G401 (cell line): ENCODE measurements at places on chromosomes 6 and 20. TPM values are rescaled to one million over a fixed set of nuclear protein-coding genes. Genes with fewer than 3 reads are reported as not detected.

Gene CDH22
- total RNA-seq: not detected in 2 replicates

- peak; percentile 13 for DNase-seq
Measured at GRCh38 chr6:138818496-138819194, 22.8 kb downstream of the ECT2L start.

- DNase-seq: no peak
Measured at GRCh38 chr20:56483970-56484369, 15.5 kb downstream of the RTF2 start.

GRCh38 chr6:134123666-134124208, 71.3 kb upstream of the SLC2A12 start:
- peak; percentile 56 for DNase-seq

Gene NRM
- 2.6 and 8.8 TPM in 2 replicates for total RNA-seq

DNA sequence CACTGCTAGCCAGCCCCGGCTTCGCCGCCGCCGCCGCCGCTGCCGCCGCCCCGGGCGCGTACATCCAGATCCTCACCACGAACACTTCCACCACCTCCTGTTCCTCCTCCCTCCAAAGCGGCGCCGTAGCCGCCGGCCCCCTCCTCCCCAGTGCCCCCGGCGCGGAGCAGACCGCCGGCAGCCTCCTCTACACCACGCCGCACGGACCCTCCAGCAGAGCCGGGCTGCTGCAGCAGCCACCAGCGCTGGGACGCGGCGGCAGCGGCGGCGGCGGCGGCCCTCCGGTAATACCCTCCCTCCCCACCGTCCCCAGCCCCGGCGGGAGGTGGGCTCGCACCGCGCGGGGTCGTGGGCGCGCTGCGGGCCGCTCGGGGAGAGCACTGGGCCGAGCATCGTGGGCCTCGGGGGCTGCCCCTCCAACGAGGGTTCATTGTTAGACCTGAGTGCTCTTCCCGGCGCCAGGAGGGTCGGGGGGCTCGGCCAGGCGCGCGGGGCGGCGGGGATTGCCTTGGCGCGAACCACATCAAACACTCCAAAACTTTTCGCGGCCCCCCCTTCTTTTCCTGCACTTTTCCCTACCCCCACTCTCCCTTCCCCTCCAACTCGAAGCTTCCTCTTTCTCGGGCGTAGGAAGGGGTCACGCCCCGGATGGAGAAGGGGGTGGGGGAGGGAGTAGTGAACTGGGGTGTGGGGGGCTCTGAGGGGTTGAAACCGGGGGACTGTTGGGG, 827 bp downstream of the E2F3 start:
- DNase-seq: no peak

DNA sequence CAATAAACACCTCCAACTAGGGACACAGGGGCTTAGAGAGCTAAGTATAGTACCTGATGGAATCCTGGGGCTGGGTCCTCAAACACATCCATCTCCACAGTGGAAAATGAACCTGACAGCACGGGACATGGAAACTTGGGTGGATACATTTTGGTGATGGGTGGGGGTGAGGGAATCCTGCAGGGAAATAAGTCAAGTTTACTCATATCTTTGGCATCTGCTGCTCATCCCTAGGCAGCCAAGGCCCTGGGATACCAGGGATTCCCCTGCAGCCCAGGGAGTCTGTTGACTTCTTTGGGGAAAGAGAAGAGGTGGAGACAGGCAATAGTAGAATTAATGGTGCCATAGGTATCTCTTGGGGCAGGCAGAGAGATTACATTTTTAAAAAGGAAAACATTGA, 6.6 kb downstream of the APOBEC2 start:
- no peak for DNase-seq

DNA sequence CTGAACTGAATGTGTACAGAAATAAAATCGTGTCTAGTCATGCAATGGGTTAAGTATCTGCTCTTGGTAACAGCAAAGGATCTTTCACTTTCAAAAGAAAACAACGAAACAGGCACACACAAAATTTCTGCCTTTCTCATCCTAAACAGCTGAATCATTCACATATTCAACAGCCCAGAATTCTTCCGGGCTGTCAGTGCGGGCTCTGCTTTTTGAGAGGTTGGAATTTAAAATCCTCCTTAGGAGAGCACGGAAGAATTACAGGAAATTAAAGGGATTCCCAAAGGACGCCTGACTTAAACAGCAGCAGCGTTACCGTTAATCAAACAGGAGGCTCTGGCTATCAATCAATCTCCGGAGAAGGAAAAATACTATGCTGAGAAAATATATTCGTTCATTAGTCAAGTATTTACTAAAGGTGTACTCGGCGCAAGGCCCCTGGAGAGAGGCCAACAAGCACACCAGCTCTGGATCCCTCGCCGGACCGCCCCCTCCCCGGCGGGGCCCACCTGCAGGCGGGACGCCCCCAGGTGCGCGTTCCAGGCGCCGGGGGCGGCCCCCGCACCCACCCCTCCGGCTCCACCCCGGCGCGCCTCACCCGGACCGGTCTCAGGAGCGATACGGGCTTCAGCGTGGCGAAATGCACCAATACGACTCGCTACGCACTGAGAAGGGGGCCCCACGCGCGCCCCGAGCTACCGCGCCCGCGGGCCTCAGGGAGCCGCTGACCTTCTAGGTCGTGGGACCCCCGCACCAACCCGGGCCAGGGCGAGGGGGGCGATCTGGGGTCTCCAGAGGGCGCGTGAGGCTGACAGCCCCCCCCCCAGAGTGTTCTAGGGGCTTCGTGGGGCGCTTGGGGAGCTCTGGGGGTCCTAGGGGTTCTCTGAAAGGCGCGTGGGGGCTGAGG, 1.0 kb downstream of the NAPB start:
- peak; percentile 53 for DNase-seq

DNA sequence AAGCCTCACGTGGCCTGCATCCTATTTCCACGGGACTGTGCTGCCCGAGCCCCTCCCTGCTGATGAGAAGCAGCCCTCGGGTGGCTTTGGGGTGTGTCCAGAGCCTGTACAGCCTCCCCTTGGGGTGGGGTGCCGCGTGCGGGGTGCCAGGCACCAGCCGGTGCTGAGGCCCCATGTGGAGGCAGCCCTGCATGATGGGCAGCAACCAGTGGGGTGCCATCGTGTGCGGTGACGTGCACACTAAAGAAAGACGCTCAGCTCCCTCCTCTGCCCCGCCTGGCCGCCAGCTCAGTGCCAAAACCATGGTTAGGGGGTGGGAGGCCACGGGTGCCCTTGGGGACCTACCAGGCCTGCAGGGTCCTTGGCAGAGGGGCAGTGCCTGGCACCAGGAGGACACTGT, 26.2 kb downstream of the NTSR1 start:
- DNase-seq: no peak

- DNase-seq: no peak
Measured at GRCh38 chr6:34553750-34554149, 2.4 kb downstream of the SPDEF start.

- DNase-seq: no peak
Measured at GRCh38 chr6:112176175-112176574, 78.2 kb downstream of the LAMA4 start.

DNA sequence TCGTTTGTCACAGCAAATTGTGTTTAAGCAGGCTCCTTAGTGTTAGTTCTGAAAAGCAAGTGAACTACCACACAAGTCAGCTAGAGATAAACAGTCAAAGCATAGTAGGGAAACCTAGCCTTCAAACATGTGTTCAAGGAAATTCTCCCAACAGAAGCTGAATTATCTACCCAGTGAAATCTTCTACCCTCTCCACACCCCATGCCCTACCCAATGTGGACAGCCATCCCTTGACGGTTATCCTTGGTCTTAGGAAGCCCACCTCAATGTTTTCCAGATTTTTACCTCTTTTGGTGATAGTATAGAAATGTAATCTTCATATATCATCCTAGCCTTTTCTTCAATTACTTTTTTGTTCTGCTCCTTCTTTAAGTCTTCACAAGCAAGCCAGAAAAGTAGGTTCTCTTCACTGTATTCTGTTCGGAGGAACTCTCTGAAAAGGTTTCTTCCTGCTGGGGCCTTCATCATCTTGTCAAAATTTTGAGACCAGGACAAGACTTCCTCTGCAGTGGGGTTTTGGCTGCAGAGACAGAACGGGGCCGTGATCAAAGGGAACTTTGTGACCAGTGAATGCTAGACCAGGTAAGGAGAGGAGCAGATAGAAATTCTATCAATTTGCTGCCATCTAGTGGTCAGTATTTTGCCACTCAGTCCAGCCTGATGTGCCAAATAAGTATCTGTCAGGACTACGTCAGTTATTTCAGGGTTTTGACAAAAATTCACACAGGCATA, 21.6 kb upstream of the MTRF1L start:
- peak; percentile 79 for DNase-seq

- no peak for DNase-seq
Measured at GRCh38 chr6:122401104-122401503, 1.7 kb downstream of the HSF2 start.

Gene SLC16A10
- 3.7 and 4.2 TPM in 2 replicates for total RNA-seq
